Stimulated activated CD8-positive, alpha-beta memory T cell treated with anti-CD3 and anti-CD28 coated beads, Interleukin-4, amount 100 ng/mL, for 48 hours (primary cell): ENCODE measurements at places on chromosomes 16 and 17.

DNA sequence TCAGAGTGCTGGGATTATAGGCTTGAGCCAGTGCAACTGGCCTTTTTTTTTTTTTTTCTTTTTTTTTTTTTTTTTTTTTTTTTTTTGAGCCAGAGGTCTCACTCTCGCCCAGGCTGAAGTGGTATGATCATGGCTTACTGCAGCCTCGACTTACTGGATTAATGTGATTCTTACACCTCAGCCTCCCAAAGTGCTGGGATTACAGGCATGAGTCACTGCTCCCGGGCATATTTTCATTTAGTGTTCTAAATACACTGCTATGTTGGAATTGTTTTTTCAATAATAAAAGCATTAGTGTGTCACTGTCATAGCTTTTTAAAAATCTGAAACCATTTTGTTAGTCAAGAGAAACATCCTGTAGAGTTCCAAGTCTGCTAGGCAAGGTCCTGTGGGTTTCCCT lies 40.3 kb downstream of the NDE1 start:
- no peak for DNase-seq

DNA sequence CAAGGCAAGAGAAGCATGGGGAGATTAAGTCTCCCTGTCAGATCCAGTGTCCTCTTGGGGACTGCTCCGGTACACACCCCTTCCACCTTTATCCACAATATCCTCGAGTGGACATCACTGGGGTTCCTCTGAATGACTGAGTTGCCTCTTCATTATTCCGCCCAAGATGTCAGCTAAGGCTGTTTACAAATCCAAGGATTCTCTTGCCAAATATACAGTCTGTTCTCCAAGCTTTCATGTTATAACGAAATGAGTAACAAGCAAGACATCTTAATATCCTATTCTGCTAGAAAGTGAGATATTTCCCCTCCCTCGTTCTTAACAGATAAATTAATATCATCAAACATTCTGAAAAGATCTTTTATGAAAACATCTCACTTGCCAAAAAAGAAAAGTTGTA lies 314.1 kb upstream of the IRX5 start:
- DNase-seq, result no peak

DNA sequence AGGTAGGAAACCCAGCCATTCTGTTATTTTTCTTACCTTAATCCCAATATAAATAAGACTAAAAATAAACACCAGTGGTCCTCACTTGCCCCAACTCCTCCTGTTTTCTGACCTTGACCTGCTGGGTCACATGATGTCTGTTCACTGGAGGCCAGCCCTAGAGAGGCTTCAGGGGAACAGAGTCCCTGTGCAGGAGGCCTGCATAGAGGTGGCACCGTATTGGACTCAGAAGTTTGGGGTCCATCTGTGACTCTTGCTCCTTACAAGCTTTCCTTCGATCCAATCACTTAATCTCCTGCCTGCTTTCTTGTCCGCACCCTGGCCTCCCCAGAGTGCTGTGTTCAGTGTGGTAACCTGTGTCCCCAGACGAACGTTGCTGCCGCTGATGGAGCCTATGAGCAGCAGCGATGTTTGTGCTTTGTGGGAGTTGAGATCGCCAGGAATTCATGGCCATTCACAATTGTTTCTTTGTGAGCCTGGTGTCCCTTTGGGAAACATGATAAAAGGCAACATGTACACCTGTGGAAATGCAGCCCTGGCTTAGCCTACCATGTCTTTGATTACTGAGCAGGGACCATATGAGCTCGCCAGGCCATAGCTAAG lies 4.7 kb downstream of the IGSF6 start:
- DNase-seq, result no peak

DNA sequence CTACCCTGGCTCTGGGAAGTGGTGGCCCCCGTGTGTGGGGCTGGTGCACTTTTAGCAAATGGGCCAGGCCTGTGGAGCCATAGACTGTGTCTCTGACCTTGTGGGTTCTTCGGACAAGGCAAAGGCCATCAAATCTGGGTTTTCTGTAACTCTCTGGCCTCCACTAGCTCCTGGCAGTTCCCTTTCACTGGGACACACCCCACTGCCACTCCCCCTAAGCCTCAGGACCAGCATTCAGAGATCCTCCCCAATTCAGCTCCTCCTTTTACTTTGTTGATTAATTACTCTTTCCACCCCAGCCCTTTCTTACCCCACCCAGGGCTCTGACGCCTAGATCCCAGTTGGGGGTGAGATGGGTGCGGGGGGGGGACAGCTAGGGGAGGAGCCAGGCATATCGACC lies 53.9 kb upstream of the IRX3 start:
- DNase-seq, result no peak

DNA sequence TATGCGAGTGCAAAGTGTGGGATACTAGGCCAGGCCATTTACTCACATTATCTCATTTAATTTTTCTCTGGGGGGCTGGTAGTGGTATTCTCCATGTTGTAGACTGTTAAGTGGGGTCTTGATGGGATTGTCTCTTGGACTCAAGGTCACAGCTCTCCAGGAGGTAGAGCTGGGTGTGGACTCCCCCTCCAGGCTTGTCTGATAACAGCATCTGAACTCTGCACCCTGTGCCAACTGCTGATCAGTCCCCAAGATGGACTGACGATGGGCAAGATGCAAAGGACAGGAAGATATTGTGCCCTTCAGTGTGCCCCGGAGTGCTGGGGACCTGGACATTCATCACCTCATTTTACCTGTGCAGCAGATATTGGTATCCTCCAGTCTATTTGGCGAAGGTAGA lies 147.8 kb downstream of the MSI2 start:
- no peak for DNase-seq

DNA sequence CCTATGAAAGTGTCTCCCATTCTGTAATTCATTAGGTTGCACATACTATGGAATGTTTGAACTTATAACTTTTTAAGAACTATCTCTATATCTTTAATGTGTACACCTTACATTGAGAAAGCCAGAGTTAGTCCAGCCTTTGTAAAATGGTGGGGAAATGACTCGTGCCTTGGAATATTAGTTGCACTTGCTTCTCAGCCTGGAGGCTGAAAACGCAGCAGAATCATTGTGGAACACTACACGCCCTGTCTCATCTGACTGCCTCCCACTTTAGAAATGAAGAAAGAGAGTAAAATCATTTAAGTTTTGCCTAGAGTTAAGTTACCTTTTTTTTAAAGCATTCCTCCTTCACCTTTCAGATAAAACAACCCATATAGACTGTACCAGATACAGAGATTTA lies 90.7 kb upstream of the WSB1 start:
- no peak for DNase-seq

DNA sequence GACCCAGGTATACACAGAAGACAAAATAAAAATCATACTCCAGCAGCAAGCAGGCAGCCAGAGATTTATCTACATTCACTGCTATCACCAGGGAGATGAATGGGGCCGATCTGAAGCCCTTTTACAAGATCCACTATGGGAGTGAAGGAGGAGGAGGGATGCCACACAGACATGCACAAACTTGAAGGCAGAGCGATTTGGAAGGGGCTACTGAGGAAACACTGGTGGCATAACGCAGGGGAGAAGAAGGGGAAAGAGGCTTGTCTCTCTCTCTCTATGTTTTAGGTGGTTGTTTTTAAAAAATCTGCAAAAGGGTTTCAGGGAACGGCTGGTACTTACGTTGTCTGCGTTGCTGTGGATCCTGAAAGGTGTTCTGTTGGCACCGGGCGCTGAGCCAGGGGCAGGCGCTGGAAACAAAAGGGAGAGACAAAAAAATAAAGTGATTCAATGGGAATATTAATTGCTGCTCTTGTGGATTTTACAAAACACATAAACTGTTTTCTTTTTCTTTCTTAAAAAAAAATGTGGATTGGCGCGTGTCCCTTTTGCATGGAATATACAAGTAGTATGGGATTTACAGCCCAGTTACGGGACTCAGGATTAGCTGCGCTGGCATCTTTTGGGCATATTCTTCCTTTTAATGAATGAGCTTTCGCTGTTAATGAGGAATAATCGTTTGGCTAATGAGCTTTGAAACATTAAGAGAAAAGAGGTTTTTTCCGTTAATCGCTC lies 255.3 kb upstream of the PMFBP1 start:
- no peak for DNase-seq

DNA sequence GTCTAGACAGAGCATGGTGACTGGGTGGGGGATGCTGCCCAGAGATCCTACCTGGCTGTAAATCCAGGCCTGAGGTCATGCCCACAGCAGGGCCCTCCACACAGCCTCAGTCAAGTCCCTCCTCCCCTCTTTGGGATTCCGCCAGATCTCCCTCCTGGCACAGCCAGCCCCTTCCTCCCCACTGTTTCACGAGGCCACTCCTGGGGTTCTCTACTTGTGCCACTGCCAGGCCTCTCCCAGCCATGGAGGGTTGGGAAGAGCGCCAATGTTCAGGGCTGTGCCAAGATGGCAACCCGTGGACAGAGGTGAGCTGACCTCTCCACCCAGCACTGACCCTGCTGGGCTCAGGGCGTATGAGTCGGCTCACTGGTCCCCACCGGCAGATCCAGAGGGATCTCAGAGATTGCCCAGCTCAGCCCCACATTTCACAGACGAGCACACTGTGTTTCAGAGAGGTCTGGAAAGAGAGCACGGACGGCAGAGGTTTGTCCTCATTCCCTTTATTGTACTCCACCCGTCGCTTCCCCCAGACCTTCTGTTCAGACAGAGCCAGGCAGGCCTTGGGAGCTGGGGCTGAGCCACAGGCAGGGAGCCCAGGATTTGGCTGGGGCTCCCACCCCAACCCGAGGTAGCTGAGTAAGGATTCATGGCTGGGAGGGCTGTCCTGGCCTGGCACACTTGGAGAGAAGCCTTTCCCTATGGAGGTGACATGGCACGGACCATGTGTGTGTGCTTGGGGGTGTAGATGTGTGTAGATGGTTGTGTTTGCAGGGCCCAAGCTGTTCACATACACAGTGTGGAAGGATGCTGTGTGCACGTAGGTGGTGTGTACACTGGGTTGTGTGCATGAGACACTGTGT lies 3.5 kb upstream of the CAMKK1 start:
- no peak for DNase-seq

GRCh38 chr17:74408262-74408661 lies 23.6 kb upstream of the GPRC5C start:
- no peak for DNase-seq

GRCh38 chr17:34726536-34727384 lies 147.4 kb downstream of the TMEM132E start:
- DNase-seq, result no peak

- no peak for DNase-seq
Observed at GRCh38 chr16:10386517-10387100, 748 bp downstream of the ATF7IP2 start.

DNA sequence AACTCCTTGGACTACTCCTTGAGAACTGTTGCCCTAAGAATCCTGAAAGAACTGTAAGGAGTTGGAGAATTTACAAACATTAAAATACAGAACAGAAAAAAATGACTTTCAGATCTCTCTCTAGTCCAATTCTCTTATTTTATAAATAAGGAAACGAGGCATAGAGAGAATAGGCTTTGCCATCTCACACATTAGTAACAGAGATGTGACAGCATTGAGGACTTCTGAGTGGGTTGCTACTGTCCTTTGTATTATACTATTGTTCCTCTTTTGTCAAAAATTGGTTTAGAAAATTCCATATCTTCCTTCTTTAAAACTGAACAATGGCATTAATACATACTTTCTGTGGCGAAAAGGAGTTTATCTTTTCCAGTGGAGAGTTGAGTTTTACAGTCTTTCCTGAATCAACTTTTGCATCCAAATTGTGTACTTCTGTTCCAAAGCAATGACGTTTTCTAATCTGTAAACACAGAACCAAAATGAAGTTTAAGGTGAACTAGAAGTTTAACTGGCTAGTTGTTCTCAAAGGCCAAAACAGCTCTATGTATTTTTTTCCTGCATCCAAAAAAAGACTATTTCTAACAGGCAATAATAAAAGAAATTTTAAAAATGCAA lies 16.5 kb downstream of the BRIP1 start:
- DNase-seq, result no peak

- no peak for DNase-seq
Observed at GRCh38 chr17:61352408-61352770, 47.3 kb upstream of the TBX2 start.

DNA sequence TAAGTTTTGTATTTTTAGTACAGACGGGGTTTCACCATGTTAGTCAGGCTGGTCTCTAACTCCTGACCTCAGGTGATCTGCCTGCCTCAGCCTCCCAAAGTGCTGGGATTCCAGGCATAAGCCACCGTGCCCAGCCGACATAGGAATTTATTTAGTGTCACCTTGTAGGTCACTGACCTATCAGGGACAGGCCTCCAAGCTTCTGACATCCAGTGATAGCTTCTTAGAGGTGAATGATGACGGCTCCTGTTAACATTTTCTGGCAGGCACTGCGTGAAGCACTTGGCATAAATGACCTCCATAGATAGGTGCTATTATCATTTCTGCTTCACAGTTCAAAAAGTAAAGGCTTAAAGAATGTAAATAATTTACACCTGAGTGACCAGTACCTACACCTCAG lies 71.6 kb downstream of the RBFOX1 start:
- no peak for DNase-seq

GRCh38 chr17:4147751-4148310 lies 4.8 kb downstream of the CYB5D2 start:
- DNase-seq, result no peak

DNA sequence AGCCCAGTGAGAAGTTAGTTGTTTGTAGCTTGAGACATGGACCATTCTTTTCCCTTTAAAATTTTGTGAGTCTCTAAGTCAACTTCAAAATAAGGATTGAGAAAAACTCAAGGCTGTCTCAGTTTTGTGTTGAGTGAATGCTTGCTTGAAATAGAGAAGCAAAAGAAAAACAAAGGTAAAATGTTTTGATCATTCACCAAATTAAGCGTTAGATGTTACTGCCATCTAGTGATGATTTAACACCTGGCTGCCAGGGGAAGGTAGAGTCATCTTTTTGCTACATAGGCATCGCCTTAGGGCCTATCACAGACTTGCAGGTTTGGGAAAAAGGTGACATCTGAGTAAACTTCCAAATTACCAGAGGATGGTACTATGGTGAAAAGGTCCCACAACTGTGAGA lies 74.4 kb downstream of the PCTP start:
- no peak for DNase-seq

GRCh38 chr17:55532670-55533069 lies 21.4 kb upstream of the SMIM36 start:
- no peak for DNase-seq

GRCh38 chr17:47801906-47802305 lies 19.7 kb downstream of the OSBPL7 start:
- no peak for DNase-seq

GRCh38 chr17:20852990-20853370 lies 189.8 kb downstream of the USP22 start:
- DNase-seq, result no peak
